Stimulated activated CD8-positive, alpha-beta memory T cell treated with anti-CD3 and anti-CD28 coated beads, Interleukin-4, amount 100 ng/mL, for 1 hour (primary cell): ENCODE measurements at places on chromosomes 7 and 10.

- DNase-seq, result no peak
Observed at GRCh38 chr10:79984851-79985250, 35.9 kb upstream of the SFTPD start.

- DNase-seq, result no peak
Observed at GRCh38 chr10:12950583-12951128, 50.9 kb downstream of the CCDC3 start.

DNA sequence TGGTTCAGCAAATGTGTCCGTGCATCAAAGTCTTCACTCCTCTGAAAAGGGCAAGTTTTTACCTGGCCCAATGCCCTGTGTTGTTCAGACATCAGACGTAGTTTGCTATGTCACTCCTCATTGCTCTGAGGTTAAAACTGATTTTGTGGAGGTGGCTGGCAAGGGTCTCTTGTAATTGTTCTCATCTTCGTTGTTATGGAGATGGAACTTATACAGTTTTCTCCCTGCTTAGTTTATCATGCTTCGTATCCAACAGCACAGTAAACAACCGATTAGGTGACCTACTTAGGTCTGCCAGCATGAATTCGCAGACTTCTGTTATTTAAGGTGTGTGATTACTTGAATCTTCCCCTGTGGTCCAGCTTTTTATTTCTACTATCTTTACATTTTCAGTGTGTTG is 274.1 kb upstream of the SMIM30 start:
- no peak for DNase-seq

DNA sequence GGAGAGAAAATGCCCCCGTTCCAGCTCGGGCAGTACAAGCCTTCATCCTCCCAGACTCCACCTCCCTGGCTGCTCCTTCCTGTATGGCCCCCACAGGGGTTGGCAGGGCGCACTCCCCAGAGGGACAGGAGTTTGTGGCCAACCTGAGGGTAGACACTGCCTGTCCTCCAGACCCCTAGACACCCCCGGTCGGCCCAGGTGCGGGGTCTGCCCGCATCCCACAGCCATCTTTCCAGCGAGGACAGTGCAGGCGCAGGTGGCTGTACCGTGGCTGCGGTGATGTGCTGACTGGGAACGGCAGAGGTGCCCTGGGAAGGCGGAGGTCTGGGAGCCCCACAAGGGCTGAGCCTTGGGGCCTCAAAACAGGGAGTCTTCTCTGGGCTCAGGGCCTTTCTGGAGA is 81.5 kb downstream of the LHPP start:
- DNase-seq, result no peak

- no peak for DNase-seq
Observed at GRCh38 chr7:13165854-13166253, 478.4 kb downstream of the ARL4A start.

DNA sequence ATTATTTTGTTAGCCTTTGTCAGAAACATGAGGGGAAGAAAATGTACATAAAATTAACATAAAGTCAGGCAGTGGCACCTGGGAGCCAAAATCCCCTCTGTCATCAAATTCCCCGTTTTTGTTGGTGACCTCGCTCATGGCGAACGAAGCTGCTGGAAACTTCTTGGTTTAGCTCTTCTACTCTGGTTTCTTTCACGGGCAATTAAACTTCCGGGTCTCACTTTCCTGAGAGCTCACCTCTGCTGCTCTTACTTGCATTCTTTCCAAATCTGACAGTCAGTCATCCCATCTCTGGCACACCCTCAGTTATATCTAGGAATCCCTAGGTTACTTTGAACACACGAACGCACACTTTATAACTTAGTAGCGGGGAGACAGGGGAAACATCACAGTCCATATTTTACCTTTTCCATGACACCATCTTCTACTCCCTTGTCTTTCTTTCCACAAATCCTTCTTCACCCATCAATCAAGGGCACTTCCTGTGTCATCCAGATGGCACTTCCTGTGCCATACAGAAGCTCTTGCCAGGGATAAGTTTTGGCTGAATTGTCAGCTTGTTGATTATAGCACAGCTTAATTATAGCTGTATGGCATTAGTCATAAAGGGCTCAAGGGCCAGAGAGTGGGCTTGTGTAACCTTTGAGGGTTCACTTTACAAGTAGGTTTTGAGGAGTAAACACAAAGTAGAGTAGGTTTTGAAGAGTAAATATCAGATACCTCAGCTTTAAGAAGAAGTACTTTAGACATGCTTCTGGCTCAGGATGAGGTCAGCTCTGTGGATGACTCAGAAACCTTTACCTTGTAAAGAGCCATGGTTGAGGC is 105.1 kb downstream of the GATA3 start:
- no peak for DNase-seq

DNA sequence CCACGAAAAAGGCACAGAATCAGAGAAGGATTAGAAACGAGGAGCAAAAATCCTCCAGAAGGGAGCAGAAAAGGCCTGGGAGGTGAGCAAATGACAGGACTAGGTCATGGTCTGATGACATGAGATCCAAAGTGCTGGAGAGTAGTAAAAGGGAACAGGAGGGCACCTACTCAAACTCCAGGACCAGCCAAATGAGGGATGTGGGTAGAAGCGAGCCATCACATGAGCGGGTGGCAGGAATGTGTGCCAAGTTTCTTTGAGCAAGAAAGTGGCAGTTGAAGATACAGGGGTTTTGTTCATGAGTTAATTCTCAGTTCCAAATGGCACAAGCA is 112.6 kb downstream of the RNF32 start:
- DNase-seq, result no peak

GRCh38 chr10:131119626-131120355 is 191.7 kb downstream of the TCERG1L start:
- no peak for DNase-seq

- DNase-seq, result no peak
Observed at GRCh38 chr7:106652092-106652491, 8.9 kb downstream of the CCDC71L start.

DNA sequence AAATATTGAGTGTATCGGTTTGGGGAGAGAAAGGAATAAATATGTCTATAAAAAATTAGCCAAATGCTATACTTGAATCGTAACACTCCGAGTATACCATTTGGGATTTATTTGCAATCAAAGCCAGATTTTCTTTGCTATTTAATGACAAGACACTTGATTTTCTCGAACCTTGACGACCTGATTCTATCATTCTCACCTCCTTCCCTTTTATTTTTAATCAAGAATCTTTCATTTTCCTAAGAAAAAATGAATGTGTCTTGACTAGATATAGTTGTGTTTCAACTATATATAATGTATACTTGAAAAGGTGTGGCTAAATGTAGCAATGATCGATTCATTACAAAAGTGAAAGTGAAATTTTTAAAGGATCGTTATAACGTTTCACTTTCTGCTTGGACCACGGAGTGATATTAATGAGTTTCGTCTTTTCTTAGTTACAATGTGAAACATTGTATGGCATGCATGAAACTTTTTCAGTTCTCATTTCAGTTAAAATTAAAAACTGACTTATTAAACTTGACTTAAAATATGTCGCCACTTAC is 562 bp downstream of the NUB1 start:
- no peak for DNase-seq

DNA sequence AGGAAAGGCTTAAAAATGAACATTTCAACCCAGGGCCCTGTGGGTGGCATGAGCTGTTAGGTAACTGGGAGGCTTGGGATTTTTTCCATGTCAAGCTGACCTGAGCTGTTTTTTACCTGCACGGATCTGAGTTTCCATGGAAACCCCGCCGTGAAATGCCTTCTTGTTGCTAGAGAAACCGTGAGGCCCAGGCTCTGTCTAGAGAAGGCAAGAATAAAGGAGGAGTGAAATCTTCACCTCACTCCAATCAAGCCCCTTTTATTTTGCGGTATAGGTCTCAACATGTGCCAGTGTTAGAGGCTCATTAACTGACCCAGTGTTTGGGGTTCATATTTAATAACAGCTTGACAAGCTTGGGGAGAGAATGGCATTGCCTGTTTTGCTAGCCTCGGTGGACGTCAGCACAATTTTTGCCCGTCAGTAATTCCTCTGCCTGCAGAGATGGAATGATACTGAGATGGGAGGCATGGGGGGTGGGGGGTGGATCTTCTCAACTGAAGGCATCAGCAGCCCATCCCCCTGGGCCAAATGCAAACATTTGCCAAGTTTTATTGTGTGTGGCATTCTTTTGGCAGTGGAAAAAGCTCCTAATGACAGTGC is 48.9 kb upstream of the PDCD4 start:
- DNase-seq, result no peak

- DNase-seq, result no peak
Observed at GRCh38 chr7:155935005-155935557, 122.8 kb upstream of the SHH start.

DNA sequence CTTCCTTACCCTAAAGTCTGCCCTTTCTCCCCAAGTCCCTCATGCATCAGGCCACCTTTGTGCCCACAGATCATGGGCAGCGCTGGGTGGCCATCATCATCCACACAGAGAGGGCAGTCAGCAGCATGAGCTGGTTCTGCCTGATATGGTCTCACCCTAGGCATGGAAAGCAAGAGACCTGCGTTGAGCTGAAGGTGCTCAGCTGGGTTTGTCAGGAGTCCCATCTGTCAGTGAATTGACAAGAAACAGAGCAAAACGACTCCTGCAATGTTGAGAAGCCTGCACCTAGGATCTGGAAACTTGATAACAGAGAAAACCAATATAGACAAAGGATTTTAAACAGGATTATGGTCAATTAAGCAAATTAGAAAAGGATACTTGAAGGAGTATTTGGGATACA is 242.7 kb upstream of the PRSS1 start:
- DNase-seq, result no peak

- DNase-seq, result no peak
Observed at GRCh38 chr7:117780832-117781231, 92.4 kb downstream of the CTTNBP2 start.

DNA sequence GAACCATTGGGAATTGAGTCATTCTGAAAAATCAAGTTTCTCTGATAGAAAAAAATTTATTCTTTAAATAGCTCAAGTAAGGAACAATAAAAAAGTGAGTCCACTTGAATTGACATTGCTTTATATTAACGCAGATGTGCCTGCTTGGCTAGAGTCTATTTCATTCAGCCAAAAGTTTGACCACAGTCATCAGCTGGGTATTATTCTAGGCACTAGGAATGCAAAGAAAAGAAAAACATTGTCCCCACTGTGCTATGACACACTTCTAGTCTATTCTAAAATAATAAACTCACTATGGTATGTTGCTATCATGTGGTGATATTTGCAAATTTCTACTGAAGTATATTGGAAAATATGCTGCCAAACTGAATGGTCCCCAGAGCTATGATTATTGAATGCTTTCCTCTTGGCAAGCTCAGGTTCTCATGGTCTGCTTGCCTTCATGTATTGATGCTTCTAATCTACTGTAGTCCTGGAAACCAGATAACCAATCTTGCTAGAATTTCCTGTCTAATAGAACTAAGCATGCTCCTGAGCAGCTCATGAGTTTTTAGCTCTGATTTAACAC is 8.3 kb downstream of the SFRP4 start:
- DNase-seq, result no peak

DNA sequence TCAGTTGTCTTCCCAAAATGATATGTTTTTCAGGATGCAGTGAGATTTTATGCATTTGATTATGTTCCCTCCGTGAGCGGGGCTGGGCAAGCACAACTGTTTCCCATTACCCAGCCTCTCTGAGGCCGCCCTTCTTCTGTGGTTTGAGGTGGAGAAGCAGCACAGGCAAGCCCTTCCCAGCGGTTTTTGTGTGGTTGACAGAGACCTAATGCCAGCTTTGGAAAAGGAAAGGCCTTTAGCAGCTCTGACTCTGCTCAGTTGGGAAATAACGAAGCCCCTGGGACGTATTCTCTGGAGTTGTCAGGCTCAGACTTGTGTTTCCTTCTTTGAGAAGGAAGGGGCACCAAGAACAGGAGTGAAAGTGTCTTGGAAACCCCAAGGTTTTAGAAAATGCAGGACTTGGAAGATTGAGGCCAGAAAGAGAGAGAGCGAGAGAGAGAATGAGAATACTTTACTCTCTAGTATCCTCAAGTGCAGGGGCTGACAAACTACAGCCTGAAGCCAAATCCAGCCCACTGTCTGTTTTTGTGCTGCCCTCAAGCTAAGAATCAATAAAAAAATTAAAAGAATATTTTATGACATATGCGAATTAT is 20.6 kb upstream of the PDCD4 start:
- DNase-seq, result no peak

DNA sequence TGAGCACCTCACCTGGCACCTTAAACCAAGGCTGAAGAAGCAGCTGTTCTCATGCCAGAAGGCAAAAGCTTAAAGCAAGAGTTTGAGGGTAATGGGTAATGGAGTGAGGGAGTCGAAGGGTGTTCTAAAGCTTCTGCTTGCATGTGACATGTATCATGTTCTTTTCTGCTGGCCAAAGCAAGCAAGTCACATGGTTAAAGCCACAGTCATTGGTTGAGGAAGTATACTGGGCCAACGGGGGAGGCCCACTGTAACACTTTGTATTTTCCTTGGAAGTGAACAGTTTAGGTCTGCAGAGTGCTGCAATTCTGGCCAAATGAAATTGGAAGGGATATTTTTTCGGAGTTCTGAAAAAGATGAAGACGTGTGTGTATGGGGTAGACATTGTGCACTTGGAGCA is 75.7 kb downstream of the REEP3 start:
- DNase-seq, result no peak

- no peak for DNase-seq
Observed at GRCh38 chr10:4947635-4948596, 15.3 kb upstream of the AKR1C1 start.

GRCh38 chr10:71799608-71800453 is 26.5 kb upstream of the VSIR start:
- DNase-seq, result no peak

GRCh38 chr7:151699147-151699927 is 177.6 kb downstream of the PRKAG2 start:
- no peak for DNase-seq

DNA sequence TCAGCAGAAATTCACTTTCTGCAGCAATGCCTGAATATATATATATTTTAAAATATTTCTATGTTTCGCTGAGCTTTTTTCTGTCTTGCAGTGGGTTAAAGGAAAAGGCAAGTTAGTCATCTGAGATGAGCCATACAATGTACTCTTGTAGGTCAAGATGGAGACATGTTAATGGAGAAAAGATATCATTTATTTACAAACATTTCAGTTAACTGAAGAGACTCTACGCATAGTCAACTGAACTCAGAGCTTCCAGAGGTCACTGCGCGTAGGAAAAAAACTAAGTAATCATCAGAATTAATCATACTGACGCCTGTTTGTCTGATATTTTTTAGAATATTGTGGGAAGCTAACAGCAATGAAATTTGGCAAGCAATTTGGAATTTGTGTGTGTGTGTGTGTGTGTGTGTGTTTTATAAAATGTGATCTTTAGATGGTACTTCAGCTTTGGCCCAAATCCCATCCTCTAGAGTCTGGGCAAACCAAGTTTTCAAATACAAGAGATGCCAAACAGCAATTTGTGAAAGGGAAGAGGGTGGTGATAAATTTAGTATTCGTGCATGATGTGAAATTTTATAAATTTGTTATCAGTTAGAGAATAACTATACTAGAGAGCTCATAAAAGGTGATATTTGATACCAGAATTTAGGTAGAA is 193.9 kb upstream of the AGR3 start:
- DNase-seq, result no peak
